ENCODE measurements at places on chromosomes 1 and 21.

DNA sequence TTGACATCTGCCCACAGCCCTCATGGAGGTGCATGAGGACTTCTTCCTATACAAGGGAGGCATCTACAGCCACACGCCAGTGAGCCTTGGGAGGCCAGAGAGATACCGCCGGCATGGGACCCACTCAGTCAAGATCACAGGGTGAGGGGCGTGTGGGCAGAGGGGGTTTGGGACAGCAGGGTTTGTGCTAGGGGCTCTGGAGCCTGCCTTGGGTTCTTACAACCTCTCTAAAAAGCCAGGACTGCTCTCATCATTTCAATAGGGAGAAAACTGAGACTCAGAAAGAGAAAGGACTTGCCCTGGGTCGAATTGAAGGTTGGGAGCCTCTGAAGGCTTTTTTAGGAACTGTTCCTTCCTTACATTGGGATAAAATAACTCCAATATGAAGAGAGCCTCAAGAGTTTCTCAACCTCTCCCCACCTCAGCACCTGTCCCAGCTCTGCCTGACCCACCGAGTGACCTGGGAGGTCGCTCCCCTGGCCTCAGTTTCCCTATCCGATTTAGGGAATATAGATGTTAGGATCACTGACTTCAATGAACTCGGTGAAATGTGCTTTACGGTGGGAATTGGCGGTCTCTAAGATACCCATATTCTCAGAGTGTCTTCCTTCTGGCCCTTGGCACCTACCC, 9.5 kb downstream of the TINAGL1 start:
- no peak for DNase-seq

GRCh38 chr1:109819906-109820305, 56.2 kb upstream of the EPS8L3 start:
- no peak for DNase-seq

- peak; percentile 35 for DNase-seq
Observed at GRCh38 chr1:92483610-92484471, 2.9 kb downstream of the GFI1 start.

- no peak for DNase-seq
Observed at GRCh38 chr1:45446950-45447672, 43.9 kb downstream of the TESK2 start.

DNA sequence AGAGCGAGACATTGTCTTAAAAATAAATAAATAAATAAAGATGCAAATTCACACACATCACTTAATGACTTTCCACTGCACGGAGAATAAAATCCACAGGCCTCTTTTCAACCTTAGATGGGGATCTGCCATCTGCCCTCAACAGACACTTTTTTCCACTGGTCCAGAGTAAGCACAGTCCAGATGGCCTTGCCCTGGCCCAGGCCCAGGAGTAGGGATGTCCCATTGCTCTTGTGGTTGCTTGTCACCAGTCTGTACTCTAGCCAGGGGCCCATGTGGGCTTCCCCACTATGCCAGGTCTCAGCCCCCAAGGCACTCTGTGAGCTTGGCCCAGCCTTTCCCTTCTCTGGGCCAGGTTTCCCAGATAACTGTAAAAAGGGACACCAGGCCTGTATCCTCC, 17.4 kb downstream of the PLOD1 start:
- no peak for DNase-seq

DNA sequence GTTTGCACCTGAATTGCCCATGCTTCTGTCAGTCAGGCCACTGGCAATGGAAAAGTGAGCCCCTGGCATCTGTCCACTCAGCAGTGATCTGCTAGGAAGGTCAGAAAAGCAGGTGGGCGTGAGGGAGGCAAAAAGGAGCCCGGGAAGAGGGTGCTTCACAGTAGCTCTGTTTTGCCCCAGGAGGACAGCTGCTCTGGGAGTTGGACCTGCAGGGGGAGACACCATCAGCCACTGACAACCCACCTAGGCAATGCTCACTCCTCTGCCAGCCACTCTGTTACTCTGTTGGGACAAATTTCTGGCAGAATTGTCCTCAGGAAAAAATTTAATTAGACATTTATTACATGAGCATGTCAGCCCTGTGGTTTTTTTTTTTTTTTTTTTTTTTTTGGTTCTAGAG, 146.4 kb downstream of the LRIG2 start:
- no peak for DNase-seq

- DNase-seq = no peak
Observed at GRCh38 chr1:183646776-183647175, 6.3 kb downstream of the APOBEC4 start.

- no peak for DNase-seq
Observed at GRCh38 chr1:5513846-5514526, 478.2 kb downstream of the NPHP4 start.

- DNase-seq = no peak
Observed at GRCh38 chr1:181318022-181318857, 165.1 kb upstream of the CACNA1E start.

GRCh38 chr1:37553598-37553926, 531 bp downstream of the SNIP1 start:
- no peak for DNase-seq

GRCh38 chr1:22780696-22781095, 70.1 kb downstream of the EPHB2 start:
- no peak for DNase-seq

GRCh38 chr1:14094611-14095400, 394.8 kb downstream of the PRDM2 start:
- no peak for DNase-seq

DNA sequence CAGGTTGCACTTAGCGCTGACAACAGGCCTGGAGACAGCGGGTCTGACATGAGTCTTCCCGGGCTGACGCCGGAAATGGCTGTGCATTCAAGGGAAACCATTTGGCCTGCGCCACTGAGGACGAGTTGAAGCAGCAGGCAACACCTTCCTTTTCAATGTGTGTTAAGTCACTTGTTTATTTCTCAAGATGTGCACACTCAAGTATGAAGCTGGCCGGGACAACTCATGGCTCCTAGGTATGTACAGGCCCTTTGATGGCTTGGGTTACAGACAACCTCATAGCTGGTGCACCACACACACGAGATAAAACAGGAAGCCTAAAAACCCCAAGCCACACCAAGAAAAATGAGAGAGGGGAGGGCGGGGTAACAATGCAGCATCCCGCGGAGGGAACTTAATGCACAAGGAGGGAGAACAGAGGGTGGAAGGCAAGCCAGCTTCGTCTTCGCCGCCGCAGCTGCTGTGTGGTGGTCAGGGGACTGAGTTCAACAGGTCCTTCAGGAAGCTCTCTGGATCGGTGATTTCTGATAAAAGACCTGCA, 118.0 kb upstream of the IFFO2 start:
- DNase-seq = no peak

- no peak for DNase-seq
Observed at GRCh38 chr1:85343612-85344255, 67.3 kb upstream of the BCL10 start.

- DNase-seq = no peak
Observed at GRCh38 chr1:39488793-39489566, 2.5 kb upstream of the BMP8A start.

GRCh38 chr1:84434081-84434769, 35.9 kb downstream of the DNASE2B start:
- no peak for DNase-seq

DNA sequence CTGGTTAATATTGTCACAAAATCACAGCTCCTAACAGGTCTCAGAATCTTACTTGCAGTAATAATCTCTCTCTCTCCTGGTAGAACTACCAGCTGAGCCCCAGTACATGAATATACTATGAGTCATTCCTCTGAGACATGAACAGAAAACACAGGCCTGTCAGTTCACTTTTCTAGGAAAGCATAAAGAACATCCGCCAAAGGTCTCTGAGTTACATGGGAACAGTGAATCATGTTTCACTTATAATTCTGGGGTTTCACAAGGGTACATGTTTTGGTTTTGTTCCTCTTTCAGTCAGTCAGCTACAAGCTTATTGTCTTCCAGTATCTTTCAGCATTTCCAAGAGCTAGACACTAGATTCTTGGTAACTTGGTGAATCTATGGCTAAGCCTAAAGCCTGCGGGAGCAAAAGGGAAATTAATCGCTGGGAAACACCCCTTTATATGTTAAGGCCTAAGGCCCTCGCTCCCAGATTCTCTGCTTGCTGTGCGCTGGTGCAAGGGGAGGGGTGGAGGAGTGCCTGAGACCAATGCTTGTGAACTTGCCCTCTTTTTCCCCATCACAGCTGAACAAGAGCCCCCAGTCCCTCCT, 31.7 kb downstream of the IFNGR2 start:
- no peak for DNase-seq

GRCh38 chr1:60255565-60255964, 182.0 kb upstream of the C1orf87 start:
- DNase-seq = no peak
